ENCODE measurements at places on chromosomes 4 and X.

DNA sequence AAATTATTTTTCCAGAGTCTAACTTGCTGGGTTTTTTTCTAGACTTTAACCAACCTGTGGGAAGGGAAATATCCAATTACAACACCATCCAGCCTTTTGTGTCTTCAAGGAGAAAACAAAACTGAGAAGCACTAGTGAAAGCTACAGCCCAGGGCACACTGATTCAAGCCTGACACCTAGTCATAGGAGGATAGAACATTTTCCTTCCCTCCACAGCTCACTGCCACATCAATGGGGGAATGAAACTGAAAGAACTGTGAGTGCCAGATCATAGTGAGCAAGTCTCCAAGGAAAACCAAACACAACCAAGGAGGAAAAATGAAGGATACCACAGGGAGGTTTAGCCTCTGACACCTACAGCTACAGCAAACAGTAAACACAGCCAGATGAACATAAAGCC is 43.3 kb upstream of the MAGEA8 start:
- no peak for DNase-seq

GRCh38 chrX:74420196-74421035 is 877 bp upstream of the SLC16A2 start:
- DNase-seq = no peak

DNA sequence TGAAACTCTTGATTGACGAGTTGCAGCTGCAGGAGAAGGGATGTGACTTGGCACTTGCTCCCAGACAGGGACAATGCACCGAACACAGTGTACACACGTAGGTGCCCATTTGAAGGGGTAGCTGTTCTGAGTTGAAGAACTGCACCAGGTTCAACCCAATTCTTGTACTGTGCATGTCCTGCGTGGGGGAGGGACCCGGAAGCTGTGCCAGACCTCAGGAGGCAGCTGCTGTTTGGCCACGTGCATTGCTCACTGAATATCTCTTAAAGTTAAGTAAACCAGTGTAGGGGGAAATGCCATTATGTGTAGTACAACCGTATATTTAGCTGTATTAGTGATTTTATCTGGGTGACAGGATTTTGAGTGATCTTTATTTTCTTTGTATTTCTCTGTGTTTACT is 12.0 kb upstream of the RBBP7 start:
- no peak for DNase-seq

DNA sequence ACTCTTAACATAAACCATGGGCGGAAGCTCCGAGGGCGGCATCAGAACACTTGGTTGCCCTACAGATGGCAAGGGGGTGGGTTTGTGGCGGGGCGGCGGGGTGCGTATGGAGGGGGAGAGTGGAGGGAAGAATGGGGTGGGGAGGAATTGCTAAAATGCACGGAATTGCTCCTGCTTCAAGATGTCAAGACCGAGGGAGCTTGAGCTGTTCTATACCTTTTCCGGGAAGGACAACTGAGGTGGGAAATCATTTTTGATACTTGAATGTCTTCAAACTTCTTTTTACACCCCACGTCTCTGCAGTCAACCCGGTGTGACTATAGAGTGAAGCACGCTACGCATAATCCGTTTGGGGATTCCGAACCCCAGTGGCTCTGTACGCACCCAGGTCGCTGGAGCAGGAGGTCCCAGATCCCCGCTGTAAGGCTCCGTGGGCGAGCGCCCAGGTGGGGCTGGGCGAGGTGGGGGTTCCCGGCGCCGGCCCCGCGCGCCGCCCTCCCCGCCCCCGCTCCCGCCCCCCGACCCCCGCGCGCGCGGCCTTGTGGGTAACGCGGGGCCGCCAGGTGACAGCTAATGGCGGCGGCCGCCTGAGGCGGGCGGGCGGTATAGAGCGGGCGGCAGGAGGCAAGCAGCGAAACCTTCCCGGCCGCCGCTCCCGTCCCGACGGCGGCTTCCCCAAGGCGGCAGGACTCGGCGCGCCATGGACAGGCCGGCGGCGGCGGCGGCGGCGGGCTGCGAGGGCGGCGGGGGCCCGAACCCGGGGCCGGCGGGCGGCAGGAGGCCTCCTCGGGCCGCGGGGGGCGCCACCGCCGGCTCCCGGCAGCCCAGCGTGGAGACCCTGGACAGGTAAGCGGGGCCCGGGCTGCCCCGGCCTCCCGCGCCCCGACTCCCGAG is at the start of gene MTMR1:
TSS of gene MTMR1 (plus strand) at position 566 of the 894 bp plus-strand sequence. CDS start at position 701, 135 bp downstream.
- DNase-seq = peak; percentile 54

DNA sequence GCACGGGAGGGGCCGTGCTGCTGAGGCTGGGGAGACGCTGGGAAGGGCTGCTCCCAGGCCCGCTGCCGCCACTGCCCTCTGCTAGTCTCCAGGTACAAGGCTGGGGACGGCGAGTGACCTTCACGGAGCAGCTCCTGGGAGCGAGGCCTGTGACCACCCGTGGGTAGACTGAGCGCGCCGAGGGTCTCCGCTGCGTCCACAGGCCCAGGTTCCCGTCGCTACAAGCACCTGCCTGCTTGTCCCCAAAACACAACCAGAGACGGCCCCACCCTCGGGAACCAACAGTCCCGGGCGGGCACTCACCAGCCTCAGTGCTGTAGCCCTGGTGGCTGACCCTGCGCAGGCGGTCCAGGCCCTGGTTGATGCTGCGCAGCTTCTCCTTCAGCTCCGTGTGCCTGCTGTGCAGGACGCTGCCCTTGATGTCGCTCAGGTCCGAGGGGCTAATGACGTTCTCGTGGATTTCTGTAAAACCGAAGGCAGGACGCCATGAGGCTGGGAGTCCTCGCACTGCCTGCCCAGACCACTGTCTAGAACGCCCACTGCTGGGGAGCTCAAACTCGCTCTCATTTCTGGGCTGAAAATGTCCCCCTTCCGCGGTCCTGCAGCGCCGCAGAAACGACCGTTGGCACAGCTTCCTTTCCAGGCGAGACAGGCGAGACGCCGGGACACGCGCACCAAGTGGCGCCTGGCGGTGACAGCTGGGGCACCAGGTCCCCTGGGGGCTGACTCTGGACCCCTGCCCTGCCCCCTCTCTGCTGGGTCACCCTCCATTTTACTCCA is 14.3 kb downstream of the LRPAP1 start:
- DNase-seq = no peak

DNA sequence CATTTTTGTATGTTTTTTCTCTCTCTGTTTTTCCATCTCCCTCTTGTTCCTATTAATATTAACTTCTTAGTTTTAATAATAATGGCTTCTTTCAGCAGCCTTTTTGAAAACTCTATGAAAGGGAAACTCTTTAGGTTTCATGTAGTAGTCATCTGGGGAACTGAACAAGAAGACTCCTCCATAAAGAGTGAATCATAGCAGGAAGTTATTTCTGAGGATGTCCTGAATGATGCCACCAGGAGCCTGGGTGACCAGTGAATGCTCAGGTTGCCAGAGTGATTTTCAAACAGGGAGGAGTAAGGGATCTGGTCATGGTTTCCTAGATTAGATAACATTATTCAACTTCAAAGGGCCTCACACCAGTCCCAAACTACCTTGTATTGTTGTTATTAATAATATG is 212.8 kb upstream of the PDE5A start:
- no peak for DNase-seq

DNA sequence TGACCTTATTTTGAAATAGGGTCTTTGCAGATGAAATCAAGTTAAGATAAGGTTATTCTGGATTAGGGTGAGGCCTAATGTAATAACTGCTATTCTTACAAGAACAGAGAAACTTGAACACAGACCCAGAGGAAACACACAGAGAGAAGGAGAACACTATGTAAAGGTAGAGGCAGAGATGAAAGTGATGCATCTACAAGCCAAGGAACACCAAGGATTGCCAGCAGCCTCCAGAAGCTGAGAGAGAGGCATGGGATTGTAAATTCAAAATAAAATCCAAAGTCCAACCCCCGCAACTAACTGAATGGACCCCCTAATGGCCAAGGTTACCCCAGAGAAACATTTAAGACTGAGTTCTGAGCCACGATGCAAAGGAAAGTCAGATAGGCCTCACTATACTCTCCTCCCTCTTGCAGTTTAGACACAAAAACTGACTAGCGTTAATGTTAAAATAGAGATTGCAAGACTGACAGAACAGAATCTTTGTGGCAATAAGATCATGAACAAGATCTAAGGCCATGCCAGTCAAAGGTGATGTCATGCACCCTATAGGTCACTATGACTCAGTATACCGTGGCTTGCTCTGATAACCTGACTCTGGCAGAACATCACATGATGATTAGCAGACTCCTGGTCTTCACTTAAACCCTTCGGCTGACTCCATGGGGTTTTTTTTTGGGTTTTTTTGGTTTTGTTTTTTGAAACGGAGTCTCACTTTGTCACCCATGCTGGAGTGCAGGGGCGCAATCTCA is 42.9 kb downstream of the DDX60L start:
- DNase-seq = no peak

- no peak for DNase-seq
Observed at GRCh38 chr4:60745800-60746571, 454.1 kb upstream of the ADGRL3 start.

GRCh38 chr4:70337886-70338420 is 3.2 kb downstream of the CABS1 start:
- no peak for DNase-seq

- DNase-seq = no peak
Observed at GRCh38 chr4:145786261-145786660, 106.3 kb downstream of the C4orf51 start.

- DNase-seq = no peak
Observed at GRCh38 chrX:5617666-5618065, 611.0 kb downstream of the NLGN4X start.

DNA sequence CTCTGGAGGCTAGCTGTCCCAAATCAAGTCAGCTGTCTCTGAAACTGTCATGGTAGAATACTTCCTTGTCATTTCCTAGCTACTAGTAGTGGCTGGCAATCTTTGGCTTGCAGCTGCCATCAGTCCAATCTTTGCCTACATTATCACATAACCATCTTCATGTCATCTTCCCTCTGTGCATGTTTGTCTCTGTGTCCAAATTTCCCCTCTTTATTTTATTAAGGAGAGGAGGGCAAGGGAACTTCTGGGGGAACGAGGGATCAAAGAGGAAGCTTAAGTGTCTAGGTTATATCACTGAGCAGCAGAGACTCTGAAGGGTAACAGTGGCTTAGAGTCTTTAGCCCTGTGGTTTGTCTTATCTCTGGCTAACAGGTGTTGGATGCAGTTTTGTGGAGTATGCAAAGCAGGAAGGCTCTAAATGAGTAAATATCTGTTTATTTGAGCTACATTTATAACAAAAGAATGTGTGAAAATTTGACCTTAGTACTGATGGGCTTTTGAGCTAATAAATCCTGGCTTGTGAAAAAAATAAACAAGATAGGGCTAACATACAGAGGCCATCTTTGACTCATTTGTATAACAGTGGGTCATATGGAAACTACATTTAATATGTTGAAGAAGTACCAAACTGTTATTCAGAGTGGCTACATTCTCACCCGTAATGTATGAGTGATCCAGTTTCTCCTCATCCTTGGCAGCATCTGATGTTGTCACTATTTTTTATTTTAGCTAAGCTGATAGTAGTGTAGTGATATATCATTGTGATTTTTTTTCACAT is 49.4 kb upstream of the ENOX2 start:
- no peak for DNase-seq

DNA sequence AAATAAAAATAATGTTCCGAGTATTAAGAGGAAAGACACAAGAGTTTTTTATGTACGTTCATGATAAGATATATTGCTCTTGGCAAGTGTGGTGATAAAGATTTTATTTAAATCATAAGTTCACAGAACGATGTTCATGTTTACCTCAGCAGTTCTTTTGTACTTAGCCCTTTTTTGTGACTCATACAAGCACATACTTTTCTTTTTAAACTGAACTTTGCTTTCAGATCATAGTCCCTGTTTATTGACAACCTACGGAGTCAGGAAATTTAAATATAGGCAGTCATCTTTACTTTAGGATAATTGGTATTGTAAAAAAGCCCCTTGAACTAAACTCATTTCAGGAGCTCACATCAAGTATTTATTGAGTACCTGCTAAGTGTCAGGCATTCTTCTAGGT is 1.3 kb upstream of the CTSO start:
- no peak for DNase-seq

DNA sequence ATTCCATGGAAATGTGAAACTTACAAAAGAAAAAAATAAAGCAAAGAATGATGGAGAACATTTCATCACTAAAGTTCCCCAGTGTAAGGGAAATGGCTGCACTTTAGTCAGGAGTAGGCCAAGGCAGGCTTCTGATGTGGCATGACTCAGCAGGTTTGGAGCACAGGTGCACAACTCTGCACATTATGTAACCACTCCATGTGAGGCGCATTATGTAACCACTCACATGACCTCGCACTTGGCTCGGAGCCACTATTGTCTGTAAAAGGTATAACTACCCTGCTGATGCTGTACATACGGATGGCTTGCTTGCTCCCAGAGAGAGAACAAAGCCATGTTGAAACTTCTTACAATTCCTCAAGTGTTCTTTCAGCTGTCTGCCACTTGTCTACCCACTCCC is 727.6 kb downstream of the TRAM1L1 start:
- no peak for DNase-seq

Data from stimulated activated CD4-positive, alpha-beta T cell treated with anti-CD3 and anti-CD28 coated beads, Interleukin-2, amount 100 ng/mL, for 4 hours (primary cell).